ENCODE measurements at places on chromosomes 3 and 15. TPM values are rescaled to one million over a fixed set of nuclear protein-coding genes. Genes with fewer than 3 reads are reported as not detected.

DNA sequence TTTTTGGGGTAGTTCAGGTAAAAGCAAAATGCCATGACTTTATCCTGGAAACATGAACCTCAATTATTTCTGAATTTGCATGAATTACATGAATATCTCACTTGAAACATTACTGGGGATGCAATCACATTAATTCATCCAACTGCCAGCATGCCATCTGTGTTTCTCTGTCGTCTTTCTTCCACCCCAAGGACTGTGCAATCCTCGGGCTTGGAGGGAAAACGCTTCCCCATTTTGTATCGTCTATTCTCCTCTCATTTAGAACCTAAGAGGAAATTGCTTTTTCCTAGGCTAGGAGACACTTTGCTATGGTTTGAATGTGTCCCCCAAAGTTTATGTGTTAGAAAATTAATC lies 109.4 kb downstream of the SQOR start:
- H3K4me3 ChIP-seq, result no peak overlapping the region
- H3K27me3 ChIP-seq, result no peaks in the 10 kb centered on the region
- no peaks in the 10 kb centered on the region for H3K36me3 ChIP-seq
- no peak overlapping the region for H3K27ac ChIP-seq
- peaks cover 5% of the 10 kb centered on the region for H3K4me1 ChIP-seq

LACTB gene
- total RNA-seq, result 10.3 TPM

- peaks cover 3% of the 10 kb centered on the region for H3K4me1 ChIP-seq
- no peak overlapping the region for H3K27ac ChIP-seq
- no peaks in the 10 kb centered on the region for H3K36me3 ChIP-seq
These were observed 185.3 kb downstream of the TJP1 start for GRCh38 chr15:29636921-29637320.

SENP8 gene
- 4.9 TPM for total RNA-seq

DNA sequence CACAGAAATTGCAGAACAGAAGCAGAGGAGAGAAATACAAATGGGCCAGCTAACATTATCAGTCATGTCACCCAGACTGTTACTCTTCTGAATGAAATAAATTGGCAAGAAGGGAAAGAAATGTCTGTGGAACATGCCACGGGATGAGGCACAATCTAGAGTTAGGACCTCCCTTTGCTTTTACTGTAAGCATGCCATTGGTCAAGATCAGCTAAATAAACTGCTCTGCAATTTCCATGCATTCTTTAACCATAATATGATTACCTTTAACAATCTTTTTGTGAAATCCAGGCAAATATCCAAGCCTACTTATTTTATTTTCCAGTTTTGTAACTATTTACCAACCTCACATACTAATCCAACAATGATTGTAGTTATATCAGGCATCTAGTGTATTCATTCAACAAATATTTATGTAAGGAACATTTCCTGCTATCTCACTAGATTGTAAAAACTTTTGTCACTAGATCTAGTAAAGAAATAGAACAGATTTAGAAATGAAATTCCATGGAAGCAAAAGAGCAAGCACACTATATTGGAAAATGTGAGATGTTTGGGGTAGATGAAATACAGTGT lies 383.4 kb downstream of the MECOM start:
- DNase-seq, result no peak
- H3K27ac ChIP-seq, result no peak overlapping the region
- no peaks in the 10 kb centered on the region for H3K4me1 ChIP-seq
- no peak overlapping the region for H3K4me3 ChIP-seq

DNA sequence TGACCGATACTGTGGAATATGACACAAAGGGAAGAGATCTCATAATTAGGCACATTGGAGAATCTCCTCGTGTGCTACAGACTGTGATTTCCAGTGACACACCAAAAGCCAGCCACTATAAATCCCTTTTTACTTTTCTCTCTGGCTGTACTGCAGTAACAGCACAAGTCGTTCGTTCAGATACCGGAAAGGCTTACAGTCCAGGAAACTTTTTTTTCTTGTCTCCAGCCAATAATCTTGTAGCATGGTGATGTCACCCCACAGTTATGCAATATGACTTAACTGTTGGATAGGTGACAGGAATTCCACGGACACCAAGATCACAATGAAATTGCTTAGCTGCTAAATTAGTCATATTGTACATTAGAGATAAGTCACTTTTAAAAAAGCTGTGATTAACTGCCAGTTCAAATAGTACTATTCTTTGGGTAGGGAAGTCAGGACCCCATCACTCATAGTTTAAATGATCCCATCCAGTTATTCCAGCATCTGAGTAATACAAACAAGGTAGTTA lies 36.3 kb upstream of the TSC22D2 start:
- no peak overlapping the region for H3K27ac ChIP-seq
- no peaks in the 10 kb centered on the region for H3K36me3 ChIP-seq
- H3K4me1 ChIP-seq, result peaks cover 8% of the 10 kb centered on the region
- no peak overlapping the region for H3K4me3 ChIP-seq

TM4SF4 gene
- not detected for total RNA-seq

SH3GL3 gene
- total RNA-seq, result 11.0 TPM

GRCh38 chr3:170717410-170718402 lies 131.8 kb upstream of the SLC7A14 start:
- H3K36me3 ChIP-seq, result peaks cover 2% of the 10 kb centered on the region
- no peak overlapping the region for H3K27ac ChIP-seq
- H3K27me3 ChIP-seq, result no peaks in the 10 kb centered on the region
- no peak overlapping the region for H3K4me3 ChIP-seq

GRCh38 chr3:38843898-38844297 lies 27.9 kb upstream of the SCN10A start:
- H3K4me3 ChIP-seq, result no peak overlapping the region
- no peak overlapping the region for H3K27ac ChIP-seq
- no peaks in the 10 kb centered on the region for H3K36me3 ChIP-seq
- H3K4me1 ChIP-seq, result no peaks in the 10 kb centered on the region
- no peak for DNase-seq
- no peaks in the 10 kb centered on the region for H3K27me3 ChIP-seq

DNA sequence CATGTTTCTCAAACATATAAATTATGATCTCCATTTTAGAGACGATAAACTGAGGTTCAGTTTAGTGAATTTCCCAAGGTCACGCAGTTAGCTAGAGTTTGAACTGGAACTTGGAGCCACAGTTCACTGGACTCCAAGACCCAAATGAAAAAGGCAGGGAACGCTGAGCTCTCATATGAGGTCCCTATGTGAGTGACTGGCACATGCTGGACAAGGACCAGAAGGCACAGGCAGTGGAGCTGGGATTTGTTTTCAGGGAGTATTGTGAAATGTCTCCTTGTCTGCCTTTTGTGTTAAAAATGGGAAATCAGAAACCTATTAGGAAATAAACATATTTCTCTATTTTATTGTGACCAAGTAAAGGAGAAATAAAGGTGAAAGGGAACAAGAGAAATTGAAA lies 63.5 kb downstream of the MESD start:
- H3K27me3 ChIP-seq, result no peaks in the 10 kb centered on the region
- DNase-seq, result no peak
- no peak overlapping the region for H3K4me3 ChIP-seq
- H3K36me3 ChIP-seq, result no peaks in the 10 kb centered on the region

- no peaks in the 10 kb centered on the region for H3K27me3 ChIP-seq
- no peak for DNase-seq
- H3K27ac ChIP-seq, result no peak overlapping the region
- no peaks in the 10 kb centered on the region for H3K36me3 ChIP-seq
- H3K4me1 ChIP-seq, result no peaks in the 10 kb centered on the region
These were observed 567.3 kb upstream of the ZNF385D start for GRCh38 chr3:22318325-22318724.

GRCh38 chr3:184186184-184186901 lies at the start of gene ABCF3:
Gene ABCF3, plus strand, starts transcription at chr3:184186199. Its CDS starts 9 bp downstream, at chr3:184186208.
- no peaks in the 10 kb centered on the region for H3K27me3 ChIP-seq
- peaks cover 54% of the 10 kb centered on the region for H3K36me3 ChIP-seq
- no peak for DNase-seq
- H3K4me1 ChIP-seq, result no peaks in the 10 kb centered on the region
